Activated CD8-positive, alpha-beta T cell treated with anti-CD3 and anti-CD28 coated beads for 36 hours (primary cell): ENCODE measurements at places on chromosomes 13 and 19.

GRCh38 chr13:32024750-32025149 lies 6.8 kb upstream of the FRY start:
- no peak for DNase-seq

DNA sequence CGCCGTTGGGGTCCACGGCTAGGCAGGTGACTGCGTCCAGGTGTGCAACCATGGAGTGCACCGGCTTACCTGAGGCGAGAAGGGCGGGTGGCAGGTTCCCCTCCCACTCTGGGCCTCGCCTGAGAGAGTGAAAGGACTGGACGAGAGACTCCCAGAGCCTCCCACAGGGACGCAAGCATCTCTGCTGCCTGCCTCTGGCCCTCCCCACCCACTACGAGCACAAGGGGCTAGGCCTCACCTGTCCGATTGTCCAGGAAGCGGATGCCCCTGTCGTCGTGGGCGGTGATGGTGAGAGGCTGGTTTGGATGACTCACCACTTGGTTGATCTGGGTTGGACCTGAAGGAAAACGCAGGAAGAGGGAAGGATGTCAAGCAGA lies 5.1 kb upstream of the PRKD2 start:
- no peak for DNase-seq

DNA sequence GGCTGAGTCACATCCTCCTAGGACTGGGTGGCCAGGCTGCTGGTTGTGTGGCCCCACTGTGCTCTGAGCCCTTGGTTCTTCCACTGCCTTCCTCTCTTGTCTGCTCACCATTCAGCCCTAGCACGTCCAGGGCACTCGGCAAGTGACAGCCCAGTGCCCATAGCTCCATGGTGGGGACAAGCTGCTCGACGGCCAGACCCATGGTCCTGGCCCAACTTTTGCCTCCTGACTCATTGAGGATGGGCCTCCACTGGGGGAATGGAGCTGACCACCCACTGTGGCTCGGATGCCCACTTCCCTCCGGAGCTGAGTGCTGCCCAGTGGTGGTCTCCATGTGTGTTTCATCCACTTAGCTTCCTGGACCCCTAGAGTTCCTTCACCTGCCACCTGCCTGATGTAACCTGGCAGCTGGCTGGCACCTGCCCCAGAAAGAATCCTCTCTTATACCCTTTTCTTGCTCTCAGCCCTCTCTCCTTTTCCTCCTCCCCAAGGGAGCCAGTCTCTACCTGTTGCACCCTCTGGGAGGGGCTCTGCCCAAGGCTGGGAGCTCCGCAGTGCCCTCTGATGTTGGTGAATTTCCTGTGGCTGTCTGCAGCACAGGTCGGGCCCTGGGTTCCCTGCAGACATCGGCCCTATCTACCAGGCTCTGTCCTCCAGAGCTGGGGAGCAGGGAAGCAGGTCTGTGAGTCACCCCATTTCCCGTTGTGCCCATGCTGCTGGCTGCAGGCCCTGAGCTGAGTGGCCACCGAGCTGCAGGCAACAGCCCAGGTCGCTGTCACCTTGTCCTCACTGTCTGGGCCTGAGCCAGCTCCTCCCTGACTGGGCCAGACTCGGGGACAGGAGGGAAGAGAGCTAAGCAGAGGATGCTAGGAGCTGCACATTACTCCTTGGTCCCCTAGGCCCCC lies 7.4 kb downstream of the CHST8 start:
- DNase-seq: no peak

DNA sequence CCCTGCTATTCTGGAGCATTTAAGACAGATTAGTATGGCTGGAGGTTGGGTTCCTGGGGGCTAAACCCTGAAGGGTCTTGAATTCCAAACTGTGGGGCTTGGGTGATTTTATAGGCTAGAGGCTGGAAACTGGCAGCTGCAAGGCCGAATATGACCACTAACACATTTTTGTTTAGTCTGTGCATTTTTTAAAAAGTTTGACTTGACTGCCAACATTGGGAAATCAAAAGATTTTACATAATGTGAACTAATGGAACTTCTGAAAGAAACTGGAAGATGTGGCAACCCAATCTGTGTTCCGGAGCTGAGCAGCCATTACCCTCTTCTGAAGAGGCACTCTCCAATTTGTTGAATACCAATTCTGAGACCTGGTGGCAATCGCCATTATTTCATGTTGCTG lies 5.1 kb downstream of the ZNF784 start:
- DNase-seq: no peak

DNA sequence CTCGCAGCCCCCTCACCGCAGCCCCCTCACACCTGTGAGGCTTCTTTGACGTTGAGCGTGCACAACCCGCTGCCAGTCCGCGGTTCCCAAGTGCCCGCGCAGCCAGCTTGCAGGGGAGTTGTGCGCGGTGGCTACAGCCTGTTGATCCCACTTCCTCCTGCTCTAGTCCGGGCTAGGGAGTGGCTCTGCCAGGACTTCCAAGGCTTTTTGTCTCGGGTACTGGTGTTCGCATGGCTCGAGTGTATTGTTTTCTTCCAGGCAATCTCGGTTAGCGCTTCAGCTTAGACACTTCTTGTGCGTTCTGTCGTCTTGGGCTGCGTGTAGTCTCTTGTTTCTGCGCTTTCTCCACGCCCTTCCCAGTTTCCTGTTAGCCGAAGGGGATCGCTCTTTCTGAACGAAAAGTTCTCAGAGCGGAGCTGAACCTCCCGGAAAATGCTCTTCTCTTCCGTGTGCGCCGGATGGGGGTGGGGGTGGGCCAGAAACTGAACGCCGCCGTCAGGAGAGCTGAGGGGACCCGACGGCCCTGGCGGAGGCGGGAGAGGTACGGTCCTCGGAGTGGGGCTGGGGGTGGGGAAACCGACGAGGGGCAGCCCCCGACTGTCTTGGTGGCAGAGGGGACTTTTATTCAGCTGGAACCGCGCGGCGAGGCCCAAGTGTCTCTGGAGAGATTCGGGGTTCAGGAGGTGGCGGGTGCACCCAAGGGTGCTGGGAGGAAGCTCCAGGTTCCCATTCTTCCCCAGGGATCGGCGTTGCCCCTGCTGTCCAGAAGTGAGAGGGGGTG lies 697 bp upstream of the DGKH start:
- DNase-seq: peak; percentile 66

GRCh38 chr13:49791315-49791710 lies 1.2 kb downstream of the KPNA3 start:
- DNase-seq: peak; percentile 35

GRCh38 chr13:113013878-113014751 lies 45.1 kb downstream of the MCF2L start:
- no peak for DNase-seq

DNA sequence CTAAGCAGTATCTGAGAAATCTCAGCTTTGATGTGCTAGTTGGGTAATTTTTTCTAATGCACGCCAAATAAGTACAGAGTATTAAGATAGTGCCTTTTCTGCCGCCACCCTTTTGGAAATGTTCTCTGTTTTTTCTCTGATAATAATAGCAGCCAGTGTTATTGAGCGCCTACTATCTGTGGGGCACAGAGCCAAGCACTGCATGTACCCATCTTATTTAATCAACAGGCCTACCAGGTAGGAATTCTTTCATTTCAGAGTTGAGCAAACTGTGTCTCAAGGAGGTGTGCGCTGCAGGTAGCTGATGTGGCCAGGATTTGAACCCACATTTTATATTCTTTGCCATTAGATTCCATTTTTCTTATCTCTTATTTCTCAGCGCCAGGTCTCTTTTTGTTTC lies 1.4 kb downstream of the EPN1 start:
- no peak for DNase-seq

GRCh38 chr19:44539236-44539826 lies 9.9 kb upstream of the CEACAM20 start:
- no peak for DNase-seq
